ENCODE measurements at places on chromosomes 4 and X.
A peak's percentile ranks its signal among the peaks of the same experiment; 100 is the strongest.

GRCh38 chr4:101027721-101028120 is 319.6 kb downstream of the PPP3CA start:
- H3K27ac ChIP-seq: no peak overlapping the region
- no peaks in the 10 kb centered on the region for H3K27me3 ChIP-seq
- H3K36me3 ChIP-seq: peaks cover 16% of the 10 kb centered on the region
- no peak overlapping the region for H3K4me3 ChIP-seq
- no peak for DNase-seq

- H3K27me3 ChIP-seq: peaks cover 7% of the 10 kb centered on the region
- no peaks in the 10 kb centered on the region for H3K36me3 ChIP-seq
- peak overlapping the region; percentile 93 for H3K27ac ChIP-seq
- peak overlapping the region; percentile 76 for H3K4me3 ChIP-seq
- peak; percentile 95 for DNase-seq
These were observed 940 bp upstream of the NSD2 start for GRCh38 chr4:1870328-1870577.

DNA sequence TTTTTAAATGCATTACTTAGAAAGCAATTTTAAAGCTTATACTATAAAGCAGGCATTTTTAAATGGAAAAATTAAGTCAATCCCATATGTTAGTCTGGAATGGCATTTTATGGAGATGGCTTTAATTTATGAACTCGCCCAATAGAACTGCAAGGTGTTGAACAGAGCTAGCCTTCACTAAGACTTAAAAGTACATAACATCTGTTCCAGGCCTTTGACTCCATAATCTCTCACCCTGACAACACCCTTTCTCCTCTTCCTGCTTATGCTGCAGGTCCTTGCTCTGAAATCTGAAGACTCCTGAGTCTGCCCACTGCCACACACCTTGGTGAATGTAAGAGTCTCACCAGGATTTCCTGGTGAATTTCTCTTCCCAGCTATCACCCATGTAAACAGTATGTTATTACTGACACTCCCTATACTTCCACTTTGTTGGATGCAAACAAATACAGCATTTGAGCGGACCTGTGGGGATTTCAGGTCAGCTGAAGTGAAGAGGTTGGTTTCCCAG is 17.7 kb upstream of the SLC39A8 start:
- no peaks in the 10 kb centered on the region for H3K27me3 ChIP-seq
- no peaks in the 10 kb centered on the region for H3K36me3 ChIP-seq
- no peak for DNase-seq
- no peak overlapping the region for H3K27ac ChIP-seq

DNA sequence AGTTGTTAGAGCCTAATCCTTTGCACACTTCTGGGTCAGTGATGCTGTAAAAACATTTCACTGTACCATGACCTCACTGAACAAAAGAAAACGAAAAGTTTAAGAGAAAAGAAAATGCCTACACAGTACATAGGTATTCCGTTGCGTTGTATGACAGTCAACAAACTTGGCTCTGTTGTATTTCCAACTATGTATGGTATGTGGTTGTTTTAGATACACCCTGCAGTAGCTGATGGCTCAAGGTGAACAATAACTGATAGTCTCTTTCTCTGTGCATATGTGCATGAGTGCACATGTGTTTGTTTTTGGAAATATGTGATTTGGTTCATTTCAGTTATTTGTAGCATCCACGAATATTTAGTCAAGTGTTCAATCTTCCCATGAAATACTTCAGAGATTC is 176.0 kb downstream of the BMPR1B start:
- peaks cover 13% of the 10 kb centered on the region for H3K4me1 ChIP-seq
- no peaks in the 10 kb centered on the region for H3K36me3 ChIP-seq
- H3K27me3 ChIP-seq: no peaks in the 10 kb centered on the region
- no peak overlapping the region for H3K4me3 ChIP-seq

- DNase-seq: no peak
- no peaks in the 10 kb centered on the region for H3K27me3 ChIP-seq
- H3K27ac ChIP-seq: no peak overlapping the region
- H3K4me3 ChIP-seq: no peak overlapping the region
These were observed 97.7 kb downstream of the NFKB1 start for GRCh38 chr4:102598762-102599374.

DNA sequence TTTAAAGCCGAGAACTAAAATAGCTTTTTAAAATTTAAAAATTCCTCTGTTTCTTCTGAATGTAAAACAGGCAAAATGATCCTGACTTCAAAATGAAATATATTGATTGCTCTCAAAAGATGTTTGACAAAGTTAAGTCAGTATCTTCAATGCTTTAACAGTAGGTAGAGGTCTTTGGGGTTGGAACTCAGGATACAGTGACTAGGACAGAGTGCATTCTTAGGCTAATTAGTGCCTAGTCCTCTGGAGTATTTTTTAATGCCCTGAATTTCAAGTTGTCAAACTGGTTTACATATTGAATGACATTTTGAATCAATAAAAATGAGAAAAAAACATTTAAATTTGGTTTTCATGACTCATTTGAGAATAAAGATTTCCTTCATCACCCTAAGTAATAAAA is 877.3 kb downstream of the ADGRL3 start:
- no peak overlapping the region for H3K4me3 ChIP-seq
- no peaks in the 10 kb centered on the region for H3K27me3 ChIP-seq
- no peaks in the 10 kb centered on the region for H3K4me1 ChIP-seq
- no peak overlapping the region for H3K27ac ChIP-seq
- no peak for DNase-seq

DNA sequence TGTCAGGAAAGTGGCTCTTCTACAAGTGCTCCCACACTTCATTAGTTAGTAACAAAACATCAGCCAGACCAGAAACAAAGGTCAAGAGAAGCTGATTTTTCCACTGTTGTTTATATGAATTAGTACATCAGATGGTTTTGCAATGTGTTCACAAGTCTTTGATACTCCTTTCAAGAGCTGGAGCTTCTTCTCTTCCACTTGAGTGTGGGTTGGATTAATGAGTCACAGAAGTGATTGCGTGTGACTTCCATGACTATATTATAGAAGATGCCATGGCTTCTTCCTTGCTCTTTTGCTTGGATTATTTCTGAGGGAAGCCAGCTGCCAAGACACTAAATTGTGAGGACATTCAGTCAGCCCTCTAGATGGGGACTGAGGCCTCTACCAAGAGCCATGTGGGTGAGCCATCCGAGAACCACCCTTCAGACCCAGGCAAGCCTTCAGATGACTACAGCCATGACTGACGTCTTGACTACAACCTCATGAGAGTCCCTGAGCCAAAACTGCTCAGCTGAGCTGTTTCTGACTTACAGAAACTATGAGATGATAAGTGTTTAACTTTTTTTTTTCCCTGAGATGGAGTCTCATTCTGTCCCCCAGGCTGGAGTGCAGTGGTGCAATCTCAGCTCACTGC is 18.1 kb downstream of the SOWAHB start:
- no peak overlapping the region for H3K27ac ChIP-seq
- H3K4me3 ChIP-seq: no peak overlapping the region
- peaks cover 12% of the 10 kb centered on the region for H3K27me3 ChIP-seq
- no peaks in the 10 kb centered on the region for H3K4me1 ChIP-seq
- H3K36me3 ChIP-seq: no peaks in the 10 kb centered on the region

GRCh38 chrX:48864210-48864609 is 28.8 kb upstream of the PCSK1N start:
- H3K36me3 ChIP-seq: no peaks in the 10 kb centered on the region
- no peaks in the 10 kb centered on the region for H3K4me1 ChIP-seq
- no peaks in the 10 kb centered on the region for H3K27me3 ChIP-seq
- no peak overlapping the region for H3K4me3 ChIP-seq

DNA sequence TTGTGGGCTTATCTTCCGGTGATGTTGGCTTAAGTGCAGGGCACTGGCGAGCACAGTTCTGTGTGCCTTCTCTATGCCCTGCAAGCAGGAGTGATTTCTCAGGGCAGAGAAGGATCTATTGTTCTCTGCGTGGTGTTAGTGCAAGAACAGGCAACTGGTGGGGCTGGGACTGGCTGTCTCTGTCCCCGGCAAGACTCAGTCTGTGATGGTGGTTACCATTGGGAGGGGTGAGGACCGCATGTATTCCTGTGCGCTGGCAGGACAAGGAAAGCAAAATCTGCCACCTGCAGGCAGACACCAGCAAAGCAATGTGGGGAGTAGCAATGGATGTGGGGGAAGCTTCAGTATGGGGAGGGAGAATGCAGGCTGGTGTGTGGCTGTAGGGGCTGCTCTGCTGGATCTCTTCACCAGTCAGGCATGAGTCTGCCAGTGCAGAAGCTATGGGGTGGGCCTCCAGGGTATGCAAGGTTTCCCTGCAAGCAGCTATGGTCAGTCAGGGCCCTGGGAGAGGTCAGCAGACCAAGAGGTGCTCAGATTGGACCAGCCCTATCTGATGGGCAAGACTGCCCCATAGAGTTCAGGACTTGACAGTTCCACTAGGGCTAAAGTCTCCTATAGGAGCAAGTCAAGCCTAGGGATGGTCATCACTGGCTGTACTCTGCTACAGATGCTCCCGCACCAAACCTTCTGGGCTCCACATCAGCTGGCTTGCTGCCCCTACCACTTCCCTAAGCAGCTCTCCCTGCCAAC is 16.8 kb downstream of the PF4 start:
- H3K27ac ChIP-seq: no peak overlapping the region
- H3K4me1 ChIP-seq: no peaks in the 10 kb centered on the region
- no peaks in the 10 kb centered on the region for H3K36me3 ChIP-seq
- H3K27me3 ChIP-seq: no peaks in the 10 kb centered on the region

DNA sequence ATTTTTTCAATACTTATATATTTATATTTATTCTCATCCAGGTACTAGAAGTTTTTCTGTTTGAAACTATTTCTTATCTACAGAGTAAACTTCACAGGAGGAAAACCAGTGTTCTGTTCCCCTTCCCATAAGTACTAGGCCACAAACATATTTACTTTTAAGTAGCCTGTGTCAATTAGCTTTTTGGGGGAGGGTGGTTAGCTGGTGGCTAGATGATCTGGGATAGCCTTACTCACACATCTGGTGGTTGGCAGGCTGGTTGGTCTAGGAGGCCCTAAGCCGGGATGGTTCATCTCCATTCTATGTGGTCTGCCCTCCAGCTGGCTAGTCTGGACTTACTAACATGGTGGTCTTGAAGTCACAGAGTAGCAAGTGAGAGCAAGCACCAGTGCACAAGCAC is 6.2 kb downstream of the JADE3 start:
- H3K36me3 ChIP-seq: peaks cover 5% of the 10 kb centered on the region
- no peaks in the 10 kb centered on the region for H3K27me3 ChIP-seq
- no peak for DNase-seq
- peak overlapping the region; percentile 35 for H3K4me3 ChIP-seq
- H3K27ac ChIP-seq: no peak overlapping the region
- no peaks in the 10 kb centered on the region for H3K4me1 ChIP-seq

- H3K36me3 ChIP-seq: no peaks in the 10 kb centered on the region
- no peak for DNase-seq
- peaks cover 7% of the 10 kb centered on the region for H3K4me1 ChIP-seq
These were observed 56.9 kb downstream of the ARHGAP10 start for GRCh38 chr4:147788791-147789190.

GRCh38 chrX:42050345-42050744 is 127.0 kb upstream of the CASK start:
- no peaks in the 10 kb centered on the region for H3K4me1 ChIP-seq
- H3K36me3 ChIP-seq: no peaks in the 10 kb centered on the region
- H3K27me3 ChIP-seq: no peaks in the 10 kb centered on the region
- no peak overlapping the region for H3K27ac ChIP-seq
- no peak overlapping the region for H3K4me3 ChIP-seq

DNA sequence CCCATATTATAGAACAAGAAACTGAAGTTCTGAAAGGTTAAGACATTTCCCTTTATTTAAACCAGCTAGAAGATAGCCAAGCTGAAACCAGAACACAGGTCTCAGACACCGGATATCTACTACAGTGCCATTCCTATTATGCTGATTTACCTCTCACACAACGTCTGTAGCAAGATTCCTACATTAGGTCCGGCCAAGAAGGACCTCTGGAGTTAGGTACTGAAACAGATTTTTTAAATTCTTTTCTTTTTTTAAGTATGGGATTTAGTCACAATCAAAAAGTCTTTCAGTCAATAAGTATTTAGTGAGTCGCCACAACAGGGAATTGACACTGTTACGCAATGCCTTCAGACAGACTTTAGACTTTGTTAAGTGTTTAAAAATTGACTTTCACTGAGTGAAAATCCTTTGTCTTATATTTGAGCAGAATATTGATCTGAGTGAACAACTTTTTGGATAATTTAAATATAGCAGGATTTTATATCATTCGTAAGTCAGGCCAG is 26.5 kb upstream of the SPANXN4 start:
- no peaks in the 10 kb centered on the region for H3K36me3 ChIP-seq
- H3K4me1 ChIP-seq: no peaks in the 10 kb centered on the region
- H3K27ac ChIP-seq: no peak overlapping the region
- no peaks in the 10 kb centered on the region for H3K27me3 ChIP-seq
- DNase-seq: no peak
- H3K4me3 ChIP-seq: no peak overlapping the region

DNA sequence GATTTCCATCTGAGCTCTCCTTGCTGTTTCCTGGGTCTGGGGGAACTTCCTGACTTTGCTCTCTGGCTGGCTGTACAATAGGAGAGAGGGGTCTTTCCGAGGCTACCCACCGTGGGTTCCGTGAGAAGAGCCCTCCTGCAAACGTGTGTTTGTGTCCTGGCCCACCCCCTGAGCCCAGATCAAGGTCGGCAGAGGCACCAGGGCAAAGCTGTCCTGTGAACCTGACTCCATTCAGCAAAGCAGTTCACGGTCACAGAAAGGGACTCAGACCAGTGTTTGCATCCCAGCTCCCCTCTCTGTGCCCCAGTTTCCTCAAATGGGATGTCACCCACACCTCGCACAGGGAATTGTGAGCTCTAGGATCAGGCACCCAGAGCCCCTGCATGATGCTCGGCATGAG is 97.3 kb upstream of the PSAPL1 start:
- peaks cover 7% of the 10 kb centered on the region for H3K27me3 ChIP-seq
- H3K4me1 ChIP-seq: peaks cover 6% of the 10 kb centered on the region
- no peaks in the 10 kb centered on the region for H3K36me3 ChIP-seq

GRCh38 chr4:118313098-118313497 is 39.7 kb downstream of the PRSS12 start:
- H3K27me3 ChIP-seq: no peaks in the 10 kb centered on the region
- H3K4me1 ChIP-seq: no peaks in the 10 kb centered on the region
- H3K36me3 ChIP-seq: no peaks in the 10 kb centered on the region
- no peak overlapping the region for H3K4me3 ChIP-seq

GRCh38 chr4:175935016-175935661 is 123.1 kb upstream of the GPM6A start:
- no peaks in the 10 kb centered on the region for H3K4me1 ChIP-seq
- no peaks in the 10 kb centered on the region for H3K36me3 ChIP-seq
- DNase-seq: peak; percentile 49
- H3K27ac ChIP-seq: no peak overlapping the region

DNA sequence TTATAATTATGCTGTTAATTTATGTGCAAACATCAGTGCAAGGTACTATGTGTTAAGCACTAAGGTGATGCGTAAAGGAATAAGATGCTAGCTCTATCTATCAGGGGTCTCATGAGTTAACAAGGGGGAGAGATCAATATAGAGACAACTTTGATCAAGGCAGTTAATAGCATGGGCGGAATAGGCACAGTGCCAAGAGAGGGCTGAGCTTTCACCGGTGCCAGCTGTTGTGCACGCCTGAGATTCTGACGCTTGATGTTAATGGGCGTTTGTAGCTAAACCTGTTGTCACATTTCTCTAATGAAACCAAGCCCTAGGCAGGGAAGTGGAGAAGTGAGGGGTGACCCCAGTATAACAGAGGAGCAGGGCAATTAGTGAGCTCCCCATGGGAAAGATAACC is 86.0 kb upstream of the NMU start:
- no peaks in the 10 kb centered on the region for H3K27me3 ChIP-seq
- no peaks in the 10 kb centered on the region for H3K4me1 ChIP-seq
- DNase-seq: no peak
- H3K4me3 ChIP-seq: no peak overlapping the region
- no peaks in the 10 kb centered on the region for H3K36me3 ChIP-seq

Data from endodermal cell (in vitro differentiated cells).